ENCODE measurements at places on chromosomes 1 and 21.

- no peak for DNase-seq
Observed at GRCh38 chr1:36093226-36093625, 4.5 kb downstream of the ADPRS start.

DNA sequence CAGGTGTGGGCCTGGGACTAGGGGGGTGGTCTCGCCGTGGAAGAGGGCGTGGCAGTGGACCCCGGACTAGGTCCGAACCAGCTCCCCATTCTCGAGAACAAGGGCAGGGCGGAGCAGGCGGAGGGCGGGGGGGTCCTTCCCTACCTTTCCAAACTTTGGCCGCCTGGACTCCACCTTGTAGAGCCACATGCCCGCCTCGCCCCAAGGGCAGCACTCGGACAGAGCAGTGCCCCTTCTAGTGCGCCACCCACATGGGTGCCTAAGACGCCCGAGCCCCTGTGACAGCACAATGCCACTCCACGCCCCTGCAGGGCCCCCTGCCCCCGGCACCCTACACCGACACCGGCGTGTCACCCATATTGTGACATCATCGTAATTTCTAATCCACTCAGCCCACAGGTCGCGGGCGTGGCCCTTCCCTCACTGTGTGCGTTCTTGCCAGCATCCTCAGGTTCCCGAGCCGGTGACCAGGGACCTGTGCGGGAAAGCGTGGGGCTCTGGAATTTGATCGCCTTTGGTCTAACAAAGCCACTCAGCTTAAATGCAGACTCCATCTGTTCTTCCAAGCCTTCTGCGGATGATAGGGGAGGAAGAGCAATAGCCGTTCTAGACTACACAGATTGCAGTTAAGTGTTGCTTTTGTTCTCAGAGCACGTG is 553 bp upstream of the STMN1 start:
- DNase-seq, result no peak

- DNase-seq, result peak; percentile 66
Observed at GRCh38 chr1:40802078-40802741, 18.6 kb downstream of the KCNQ4 start.

- DNase-seq, result no peak
Observed at GRCh38 chr1:240962086-240962485, 350.1 kb upstream of the GREM2 start.
